ENCODE measurements at places on chromosomes 12 and 14.

- no peak for DNase-seq
These were observed 66.5 kb upstream of the MAX start for GRCh38 chr14:65168840-65169239.

GRCh38 chr12:110901401-110901800, 19.0 kb downstream of the MYL2 start:
- DNase-seq = no peak

GRCh38 chr12:51937926-51938325, 13.6 kb upstream of the ACVR1B start:
- DNase-seq = no peak

DNA sequence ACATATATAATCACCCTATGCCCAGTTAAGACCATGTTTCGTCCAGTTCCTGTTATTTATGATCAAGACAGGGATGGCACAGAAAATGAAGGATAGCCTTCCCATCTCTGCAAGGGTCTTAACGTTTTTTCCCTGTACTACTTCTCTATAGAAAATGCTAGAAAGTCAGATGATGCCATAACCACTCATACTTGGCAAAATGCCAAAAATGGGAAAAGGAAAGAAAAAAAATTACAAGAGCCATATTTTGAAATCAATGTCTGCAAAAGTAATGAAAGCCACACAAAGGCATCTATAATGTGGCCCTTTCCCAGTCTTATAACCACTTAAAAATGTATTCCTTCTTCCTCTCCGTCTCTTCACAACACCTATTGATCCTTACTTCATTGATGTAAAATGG, 1.8 kb upstream of the MYL6B start:
- no peak for DNase-seq

GRCh38 chr14:105418269-105419194, 1.1 kb upstream of the MTA1 start:
- DNase-seq = no peak

DNA sequence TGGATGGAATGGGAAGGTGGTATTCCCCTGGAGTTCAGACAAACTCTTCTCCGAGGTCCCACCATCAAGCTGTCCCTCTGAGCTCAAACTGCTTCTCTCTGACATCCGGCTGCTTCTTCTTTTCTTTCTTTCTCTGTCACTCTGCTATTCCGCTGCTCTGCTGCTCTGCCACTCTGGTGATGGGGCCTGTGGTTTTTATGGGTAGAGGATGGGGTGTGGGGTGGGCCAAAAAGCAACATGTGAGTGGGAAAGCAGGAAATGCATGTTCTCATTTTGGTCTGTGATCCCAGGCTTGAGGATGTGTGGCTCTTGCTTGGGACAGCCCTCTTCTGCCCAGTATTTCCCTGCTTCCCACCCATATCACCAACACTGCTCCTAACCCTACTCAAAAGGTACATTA, 30.6 kb downstream of the CLECL1 start:
- no peak for DNase-seq

GRCh38 chr14:95445161-95445560, 71.3 kb downstream of the SYNE3 start:
- DNase-seq = no peak

DNA sequence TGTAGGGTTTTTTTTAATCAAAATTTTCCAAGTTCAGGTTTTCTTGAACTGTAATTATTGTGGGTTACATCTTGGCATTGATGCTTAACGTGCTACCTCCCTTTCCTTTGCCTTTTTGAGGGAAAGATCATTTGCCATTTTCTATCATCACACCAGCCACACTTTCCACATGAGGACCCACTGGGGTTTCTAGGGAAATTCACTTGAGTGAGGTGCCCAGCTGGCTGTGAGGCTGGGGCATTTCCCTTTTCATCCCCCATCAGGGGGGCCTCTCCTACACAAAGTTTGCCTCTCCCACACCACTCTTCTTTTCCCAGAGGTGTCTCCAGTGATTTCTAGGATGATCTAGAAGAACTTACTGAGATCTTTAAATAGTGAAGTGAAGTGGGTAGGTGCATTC, 335.7 kb downstream of the BMP4 start:
- no peak for DNase-seq

Measured in activated T-cell treated with anti-CD3 and anti-CD28 coated beads, Interleukin-2, amount 50 U/mL, for 4 hours (primary cell).